ENCODE measurements at places on chromosomes 11 and 22.

- H3K4me3 ChIP-seq: no peak overlapping the region
- no peaks in the 10 kb centered on the region for H3K4me1 ChIP-seq
- DNase-seq: no peak
- no peak overlapping the region for H3K27ac ChIP-seq
- H3K27me3 ChIP-seq: no peaks in the 10 kb centered on the region
These were observed 715.5 kb downstream of the BRD1 start for GRCh38 chr22:49112176-49112575.

- no peaks in the 10 kb centered on the region for H3K36me3 ChIP-seq
- no peaks in the 10 kb centered on the region for H3K4me1 ChIP-seq
- DNase-seq: no peak
These were observed 66.9 kb downstream of the RBFOX2 start for GRCh38 chr22:35961480-35962295.

- H3K4me3 ChIP-seq: no peak overlapping the region
- no peaks in the 10 kb centered on the region for H3K36me3 ChIP-seq
- H3K4me1 ChIP-seq: no peaks in the 10 kb centered on the region
- peak overlapping the region; percentile 18 for H3K27ac ChIP-seq
These were observed 2.5 kb downstream of the MAML2 start for GRCh38 chr11:96340555-96340885.

GRCh38 chr22:23192558-23192957 lies 12.2 kb downstream of the BCR start:
- H3K4me3 ChIP-seq: no peak overlapping the region
- H3K36me3 ChIP-seq: no peaks in the 10 kb centered on the region
- DNase-seq: no peak
- H3K27ac ChIP-seq: no peak overlapping the region
- no peaks in the 10 kb centered on the region for H3K27me3 ChIP-seq
